Bone marrow (tissue), 2 donors: ENCODE measurements at places on chromosomes 1 and 21.

DNA sequence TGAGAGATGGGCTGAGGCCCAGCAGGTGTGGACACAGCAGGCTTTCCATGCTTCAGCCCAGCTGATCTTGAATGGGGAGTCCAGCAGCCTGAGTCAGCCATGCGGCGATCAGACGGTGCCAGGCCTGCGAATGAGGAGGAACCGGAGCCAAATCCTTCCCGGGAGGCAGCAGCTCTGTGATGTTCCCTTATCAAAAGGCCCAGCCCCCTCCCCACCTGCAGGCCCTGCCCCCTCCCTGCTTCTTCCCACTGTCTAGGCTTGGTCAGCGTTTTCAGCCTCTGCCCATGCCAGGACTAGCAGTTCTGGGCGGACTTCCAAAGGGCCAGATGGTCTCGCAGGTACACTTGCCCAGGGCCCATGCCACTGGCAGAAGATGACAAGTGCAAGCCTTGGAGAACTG lies 253.8 kb downstream of the KAZN start:
- no peak for DNase-seq

GRCh38 chr1:17851056-17851455 lies 95.9 kb downstream of the ACTL8 start:
- DNase-seq = no peak

DNA sequence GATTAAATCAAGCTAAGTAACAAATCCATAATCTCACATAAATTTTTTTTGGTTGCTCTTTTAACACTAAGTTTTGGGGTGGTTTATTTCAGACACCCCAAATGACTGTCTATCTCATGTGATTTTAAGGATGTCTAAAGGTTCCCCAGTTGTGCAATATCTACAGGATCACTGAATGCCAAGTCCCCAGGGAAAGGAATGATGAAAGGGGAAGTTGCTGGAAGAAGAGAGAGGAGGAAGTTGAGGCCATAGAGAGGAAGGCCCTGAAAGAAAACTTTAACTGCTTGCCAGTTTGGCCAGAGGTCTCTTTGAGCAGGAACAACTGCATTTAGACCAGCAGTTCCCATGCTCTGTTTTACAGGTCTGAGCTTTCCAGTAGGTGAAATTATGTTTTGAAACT lies 27.5 kb upstream of the SLC19A2 start:
- no peak for DNase-seq

GRCh38 chr1:81703756-81704463 lies 96.8 kb upstream of the ADGRL2 start:
- no peak for DNase-seq

DNA sequence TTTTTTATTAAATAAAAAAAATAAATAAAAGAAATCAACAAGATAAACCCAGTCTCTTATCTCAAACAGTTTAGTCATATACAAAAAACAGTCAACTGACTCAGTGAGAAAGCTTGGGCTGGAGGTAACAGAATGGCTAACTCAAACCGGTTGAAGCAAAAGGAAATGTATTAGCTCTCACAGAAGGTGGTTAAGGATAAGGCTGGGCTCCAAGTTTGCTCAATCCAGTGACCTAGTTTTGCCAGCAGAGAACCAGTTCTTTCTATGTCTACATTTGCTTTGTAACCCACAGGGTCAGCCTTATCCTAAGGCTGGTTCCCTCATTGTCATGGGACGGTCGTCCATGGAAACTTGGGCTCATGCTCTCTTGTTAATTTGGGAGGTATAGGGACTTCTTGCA lies 144.5 kb upstream of the L1TD1 start:
- no peak for DNase-seq

DNA sequence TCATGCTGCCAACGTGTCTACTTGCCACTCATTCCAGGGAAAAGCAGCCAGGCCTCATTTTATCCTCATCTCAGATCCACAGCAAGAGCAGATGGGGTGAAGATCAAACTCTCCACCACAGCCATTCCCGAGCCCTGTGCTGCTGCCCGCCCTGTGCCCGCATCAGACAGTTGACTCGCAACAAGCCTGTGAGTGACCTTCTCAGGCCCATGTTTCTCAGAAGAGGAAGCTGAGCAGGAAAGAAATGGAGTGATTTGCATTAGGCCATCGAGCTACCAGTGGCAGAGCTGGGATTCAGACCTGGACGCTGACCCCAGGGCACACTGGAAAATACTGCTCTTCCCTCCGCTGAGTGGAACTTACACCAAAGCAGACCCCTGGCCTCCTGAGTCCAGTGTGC lies 1.2 kb downstream of the CNR2 start:
- no peak for DNase-seq

DNA sequence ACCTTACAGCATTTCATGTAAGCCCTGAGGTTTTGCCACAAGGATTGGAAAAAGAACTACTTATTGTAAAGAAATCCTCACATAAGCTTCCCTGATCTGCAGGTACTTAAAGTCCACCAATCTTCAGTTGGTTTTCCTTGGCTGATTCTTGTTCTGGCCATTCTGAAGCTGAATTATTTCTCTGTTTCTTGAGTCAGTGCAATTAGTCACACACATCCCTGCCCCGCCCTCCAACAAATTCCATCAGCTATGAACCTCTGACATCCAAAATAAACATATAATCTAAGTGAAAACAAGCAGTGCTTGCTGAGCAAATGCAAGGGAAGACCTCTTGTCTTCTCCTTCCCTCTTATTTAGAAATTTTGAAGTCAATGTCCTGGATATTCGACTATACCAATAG lies 8.2 kb upstream of the FNDC7 start:
- DNase-seq = no peak

- DNase-seq = no peak
Observed at GRCh38 chr1:9084906-9085305, 15.5 kb upstream of the SLC2A5 start.

- no peak for DNase-seq
Observed at GRCh38 chr1:94339206-94339927, 78.8 kb upstream of the ABCD3 start.

- DNase-seq = no peak
Observed at GRCh38 chr1:162019446-162019845, 4.2 kb downstream of the OLFML2B start.

DNA sequence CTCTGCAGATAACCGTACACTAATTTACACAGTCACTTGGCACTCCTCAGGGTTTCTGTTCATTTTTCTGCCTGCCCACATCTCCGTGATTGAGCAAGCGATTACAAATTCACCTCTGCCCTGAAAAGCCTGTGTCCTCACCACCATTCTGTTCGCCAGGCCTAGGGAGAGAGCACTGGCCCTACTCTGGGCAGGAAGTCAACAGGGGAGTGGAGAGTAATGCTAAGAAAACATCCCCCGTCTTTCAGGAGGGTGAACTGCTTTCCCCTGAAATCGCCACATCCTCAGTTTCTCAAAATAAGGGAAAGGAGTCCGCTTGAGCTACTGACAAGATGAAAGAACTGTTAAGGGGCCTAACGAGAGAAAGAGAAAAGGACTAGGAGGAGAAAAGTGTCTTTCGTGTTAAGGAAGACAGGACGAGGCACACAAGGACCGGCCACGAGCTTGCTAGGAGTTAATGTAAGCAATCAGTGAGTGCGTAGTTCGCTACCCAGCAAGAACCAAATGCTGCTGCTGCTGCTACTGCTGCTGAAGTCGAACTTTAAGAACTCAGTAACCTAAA lies 632 bp downstream of the PEX19 start:
- DNase-seq = peak; percentile 39

GRCh38 chr1:1347663-1348419 lies 1.4 kb downstream of the DVL1 start:
- DNase-seq = no peak

GRCh38 chr1:199297887-199298286 lies 659.0 kb downstream of the PTPRC start:
- DNase-seq = no peak

DNA sequence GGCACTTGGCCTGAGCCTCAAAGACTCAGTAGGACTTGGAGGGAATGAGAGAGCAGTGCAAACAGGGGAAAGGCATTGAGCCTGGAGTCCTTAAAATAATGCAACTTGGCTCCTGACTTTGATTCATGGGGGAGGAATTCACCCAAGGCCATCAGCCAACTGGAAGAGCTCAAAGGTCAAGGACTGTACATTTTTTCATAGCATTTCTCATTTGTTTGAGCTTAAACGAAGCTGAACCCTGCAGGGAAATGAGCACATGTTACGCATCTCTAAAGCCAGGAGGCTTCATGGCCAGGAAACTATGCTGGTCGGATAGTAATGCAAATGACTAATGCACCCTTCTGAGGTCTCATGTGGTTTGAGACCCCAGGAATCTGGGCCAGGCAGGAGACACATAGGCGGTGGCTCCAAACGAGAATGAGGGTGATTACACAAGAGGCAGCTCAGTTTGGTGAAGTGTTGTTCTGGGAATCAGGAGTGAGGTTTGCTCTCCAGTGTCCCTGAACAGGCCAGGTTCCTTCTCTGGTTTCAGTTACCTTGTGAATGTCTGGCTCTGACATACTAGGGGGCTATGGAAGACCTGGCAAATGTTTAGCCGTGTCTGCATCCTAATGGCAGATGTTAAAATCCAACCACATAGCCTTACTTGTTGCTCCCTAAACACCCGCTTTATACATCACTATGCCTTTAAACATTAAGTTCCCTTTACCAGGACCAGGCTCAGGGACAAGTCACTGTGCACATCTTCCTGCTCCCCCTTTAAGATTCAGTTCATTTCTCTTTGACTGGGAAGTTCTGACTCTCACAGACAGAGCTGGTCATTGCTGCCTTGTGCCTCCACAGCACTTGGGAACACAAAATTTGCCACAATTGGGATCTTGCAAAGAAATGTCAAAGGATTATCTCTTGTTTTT lies 503.9 kb upstream of the USP24 start:
- no peak for DNase-seq

DNA sequence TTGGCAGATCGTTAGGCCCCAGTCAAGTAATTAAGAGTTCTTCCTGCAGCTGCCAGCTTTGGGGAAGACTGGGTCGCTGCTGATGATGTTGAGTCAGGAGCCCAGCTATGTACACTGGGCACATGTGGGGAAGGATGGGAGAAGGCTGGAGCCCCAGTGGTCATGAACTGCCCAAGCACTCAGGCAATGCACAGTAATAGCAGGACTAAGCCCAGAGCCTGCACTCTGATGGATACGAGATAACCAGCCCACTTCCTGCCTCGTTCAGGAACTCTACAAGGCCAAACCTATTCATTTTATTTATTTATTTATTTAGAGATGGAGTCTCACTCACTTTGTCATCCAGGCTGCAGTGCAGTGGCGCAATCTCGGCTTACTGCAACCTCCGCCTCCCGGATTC lies 81.1 kb upstream of the BTG3 start:
- no peak for DNase-seq

DNA sequence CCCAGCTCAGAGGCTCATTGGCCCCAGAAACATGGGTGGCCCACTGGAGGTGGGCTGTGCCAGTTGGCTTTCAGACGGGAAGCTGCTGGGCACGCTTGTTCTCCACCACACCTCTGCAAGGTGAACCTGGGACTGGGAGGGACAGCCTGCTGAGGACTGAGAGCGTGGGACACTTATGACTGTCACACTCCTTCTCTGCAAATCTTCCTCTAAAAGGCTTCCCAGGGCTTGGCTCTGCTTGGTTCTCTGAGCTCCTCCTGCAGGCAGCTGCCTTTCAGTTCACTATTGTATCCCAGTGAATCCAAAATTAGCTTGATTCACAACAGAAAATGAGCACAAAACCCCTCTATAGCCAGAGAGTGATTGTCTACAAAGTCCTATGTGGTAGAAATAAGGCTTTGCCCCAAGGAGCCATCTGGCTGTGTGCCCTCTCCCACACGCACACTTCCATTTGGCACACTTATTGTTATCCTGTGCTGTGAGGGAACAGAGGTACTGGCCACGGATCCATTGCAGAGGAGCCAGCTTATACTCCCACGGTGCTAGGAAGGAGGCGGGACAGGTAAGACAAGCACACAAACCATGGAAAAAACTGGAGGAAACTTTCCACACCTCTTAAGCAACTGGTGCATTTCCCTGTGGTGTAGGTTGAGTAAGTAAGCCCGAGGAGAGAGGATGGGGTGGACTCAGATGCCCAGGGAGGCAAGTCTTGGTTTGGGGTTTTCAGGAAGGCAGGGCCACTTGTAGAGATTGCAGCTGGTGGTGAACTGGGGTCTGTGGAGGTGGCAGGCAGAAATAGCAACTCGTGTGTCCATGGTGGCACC lies 18.9 kb upstream of the BTG2 start:
- DNase-seq = no peak

DNA sequence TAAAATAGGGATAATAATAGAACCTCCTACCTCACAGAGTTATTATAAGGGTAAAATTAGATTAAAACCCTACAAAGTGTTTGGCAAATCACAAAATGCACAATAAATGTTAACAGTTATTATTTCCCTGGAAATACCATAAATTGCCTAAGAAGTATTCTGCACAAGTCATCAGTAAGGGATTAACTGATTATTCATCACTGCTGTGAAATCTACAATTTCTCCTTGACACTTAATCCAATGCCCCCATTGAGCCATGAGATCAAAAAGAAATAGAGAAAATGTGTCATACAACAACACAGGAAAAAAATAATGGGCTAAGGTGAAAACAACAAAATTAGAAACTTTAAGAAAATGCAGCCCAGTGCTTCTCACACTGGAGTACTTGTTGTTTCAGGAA lies 6.7 kb upstream of the SEC16B start:
- no peak for DNase-seq

DNA sequence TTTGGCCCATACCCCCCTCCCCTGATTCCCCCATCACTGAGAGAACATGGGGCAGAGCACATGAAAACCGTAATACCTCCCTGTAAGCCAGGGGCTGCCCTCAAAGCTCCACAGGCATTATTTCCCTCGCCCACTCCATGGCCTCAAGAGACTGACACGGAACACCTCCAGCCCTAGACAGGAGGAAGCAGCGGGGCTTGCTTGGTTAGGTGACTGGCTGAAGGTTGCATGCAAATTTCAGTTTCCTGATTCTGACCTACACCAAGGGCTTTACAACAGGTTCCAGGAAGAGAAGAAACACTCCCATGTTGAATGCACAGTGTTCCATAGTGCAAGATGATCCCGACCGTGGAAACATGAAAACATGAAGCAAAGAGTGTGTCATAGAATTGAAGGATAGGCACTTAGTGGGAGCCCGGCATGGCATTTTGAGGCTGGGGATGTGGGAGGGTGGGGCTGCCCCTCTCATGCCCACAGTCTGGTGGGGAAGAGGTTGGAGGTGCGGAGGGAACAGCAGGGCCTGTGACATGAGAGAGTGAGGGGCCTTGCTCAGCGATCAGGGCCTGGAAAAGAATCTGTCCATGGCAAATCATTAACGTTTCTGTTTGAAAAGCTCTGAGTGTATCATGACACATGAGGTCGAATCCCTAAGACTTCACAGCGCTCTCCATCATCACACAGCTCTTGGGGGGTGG lies 33.5 kb downstream of the GPR137B start:
- no peak for DNase-seq
